ENCODE measurements at places on chromosomes 4 and X. TPM values are rescaled to one million over a fixed set of nuclear protein-coding genes. Genes with fewer than 3 reads are reported as not detected.

DNA sequence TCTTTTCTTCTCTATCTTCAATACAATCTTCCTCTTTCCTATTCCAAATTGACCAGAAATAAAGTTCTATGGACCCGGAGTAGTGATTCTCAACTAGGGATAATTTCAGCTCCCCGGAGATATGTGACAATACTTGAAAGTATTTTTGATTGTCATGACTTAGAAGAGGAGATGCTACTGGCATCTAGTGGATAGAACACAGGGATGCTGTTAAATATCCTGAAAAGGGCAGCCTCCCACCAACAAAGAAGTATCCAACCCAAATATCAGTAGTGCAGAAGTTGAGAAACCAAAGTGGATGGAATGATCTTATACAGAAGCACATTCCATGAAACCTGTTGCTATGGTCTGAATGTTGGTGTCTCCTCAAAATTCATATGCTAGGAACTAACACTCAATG is 65.7 kb upstream of the NDST3 start:
- DNase-seq, result no peak

DNA sequence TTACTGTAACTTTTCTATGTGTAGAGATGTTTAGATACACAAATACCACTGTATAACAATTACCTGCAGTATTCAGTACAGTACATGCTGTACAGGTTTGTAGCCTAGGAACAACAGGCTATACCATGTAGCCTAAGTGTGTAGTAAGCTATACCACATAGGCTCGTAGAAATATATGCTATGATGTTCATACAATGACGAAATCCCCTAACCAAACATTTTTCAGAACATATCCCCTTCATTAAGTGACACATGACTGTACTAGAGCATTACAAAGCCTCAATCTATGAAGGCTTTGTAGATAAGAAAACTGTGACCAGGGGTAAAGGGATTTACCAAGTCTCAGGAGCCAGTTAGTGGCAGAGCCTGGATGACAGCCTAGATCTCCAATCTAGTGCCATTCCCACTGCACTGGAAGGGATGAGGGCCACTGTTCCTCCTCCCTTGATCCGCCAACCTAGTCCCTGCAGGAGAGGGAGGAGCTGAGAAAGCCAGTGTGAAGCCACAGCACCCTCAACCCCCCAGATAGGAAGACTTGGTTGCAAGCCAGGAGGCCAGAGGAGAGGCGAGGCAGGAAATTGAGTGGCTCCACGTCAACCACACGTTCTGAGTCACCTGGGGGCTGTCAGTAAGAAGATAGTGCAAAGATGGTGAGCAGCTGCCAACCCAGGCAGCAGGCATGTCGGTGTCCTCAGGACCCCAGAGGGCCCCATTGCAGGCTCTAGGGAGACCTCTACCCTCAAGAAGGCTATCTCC is 227.7 kb downstream of the BCOR start:
- no peak for DNase-seq

DNA sequence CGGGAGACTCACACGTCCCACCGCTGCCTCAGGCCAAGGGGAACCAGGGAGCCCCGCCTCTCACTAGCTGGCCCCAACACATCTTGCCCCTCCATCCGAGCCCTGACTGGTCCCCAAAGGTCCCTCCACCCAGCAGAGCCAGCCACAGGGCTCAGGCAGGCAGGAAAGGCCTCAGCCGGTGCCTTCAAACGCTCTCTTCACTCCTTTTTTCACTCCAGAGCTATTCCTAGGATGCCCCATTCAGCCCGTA is 1.5 kb upstream of the ARHGAP4 start:
- DNase-seq, result no peak

DNA sequence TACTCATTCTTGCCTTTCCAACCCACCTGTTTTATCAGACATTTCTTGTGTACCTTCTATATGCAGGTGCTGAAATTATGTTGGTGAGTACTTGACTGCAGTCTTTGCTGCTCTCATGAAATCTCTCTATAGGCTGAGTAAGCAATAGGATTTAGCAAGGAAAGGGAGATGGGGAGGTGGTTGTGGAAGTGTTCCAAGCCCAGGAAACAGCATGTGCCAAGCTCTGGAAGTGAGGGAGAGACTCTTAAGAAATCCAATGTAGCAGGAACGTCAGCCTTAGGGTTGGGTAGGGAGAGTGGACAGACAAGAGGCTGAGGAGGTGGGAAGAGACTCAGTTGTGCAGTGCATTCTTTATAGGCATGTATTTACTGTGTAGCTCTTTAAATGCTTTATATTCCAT is 5.6 kb downstream of the SEPTIN11 start:
- no peak for DNase-seq

DNA sequence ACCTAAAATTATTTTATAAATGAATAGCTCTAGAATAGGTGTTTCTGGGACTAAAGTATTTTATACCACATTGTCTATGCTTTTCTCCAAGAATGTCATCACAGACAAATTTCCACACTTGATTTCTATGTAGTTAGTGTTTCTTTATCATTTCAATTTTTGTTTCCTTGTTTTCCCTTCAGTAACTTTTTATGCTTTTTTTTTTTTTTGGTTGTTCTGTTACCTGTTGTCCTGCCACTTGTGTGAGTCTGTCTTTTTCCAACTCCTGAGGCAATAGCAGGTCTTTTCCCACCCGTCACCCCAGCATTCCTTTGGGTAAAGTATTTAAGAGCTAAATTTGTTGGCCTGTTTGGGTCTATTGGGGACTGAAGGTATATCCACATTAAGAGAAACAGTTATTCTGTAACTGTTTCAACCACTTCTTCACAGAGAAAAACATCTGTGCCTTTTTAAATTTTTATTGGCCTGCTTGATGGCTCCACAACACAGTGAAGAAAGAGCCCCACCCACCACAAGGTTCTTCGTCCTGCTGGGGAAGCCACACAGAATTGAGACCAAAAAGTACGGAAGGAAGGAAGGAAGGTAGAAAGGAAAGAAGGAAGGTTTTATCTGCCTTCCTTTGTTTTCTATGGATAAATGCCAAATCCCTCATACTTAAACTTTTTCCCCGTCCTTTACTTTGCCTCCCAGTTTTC is 17.7 kb upstream of the GPC3 start:
- DNase-seq, result no peak

HDX gene
- 5.8 TPM for total RNA-seq
